ENCODE measurements at places on chromosomes 3 and 15. TPM values are rescaled to one million over a fixed set of nuclear protein-coding genes. Genes with fewer than 3 reads are reported as not detected.
A peak's percentile ranks its signal among the peaks of the same experiment; 100 is the strongest.

DNA sequence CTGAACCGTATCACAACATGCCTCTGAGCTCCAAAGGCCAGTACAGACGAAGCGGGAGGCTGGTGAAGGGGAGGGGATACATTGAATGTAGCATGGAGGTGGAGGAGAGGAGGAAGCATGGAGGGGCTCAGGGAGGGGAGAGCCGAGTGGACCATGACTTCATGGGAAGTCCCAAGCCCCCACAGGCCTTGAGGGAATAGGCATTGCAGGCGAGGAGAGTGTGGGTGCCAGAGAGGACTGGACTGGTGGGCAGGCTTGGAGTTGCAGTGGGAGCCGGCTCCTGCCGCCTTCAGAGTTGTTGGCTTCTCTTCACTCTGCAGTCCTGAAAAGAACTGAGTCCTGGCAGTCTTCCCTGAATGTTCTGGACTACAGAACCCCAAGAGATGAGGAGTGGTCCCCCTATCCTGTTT, 3.3 kb upstream of the RNU6-1 start:
- no peaks in the 10 kb centered on the region for H3K36me3 ChIP-seq
- no peak for DNase-seq
- no peak overlapping the region for H3K27ac ChIP-seq
- peaks cover 17% of the 10 kb centered on the region for H3K4me1 ChIP-seq
- H3K4me3 ChIP-seq: no peak overlapping the region
- no peaks in the 10 kb centered on the region for H3K27me3 ChIP-seq

GRCh38 chr3:53570081-53570480, 75.7 kb downstream of the CACNA1D start:
- H3K27me3 ChIP-seq: peaks cover 68% of the 10 kb centered on the region
- DNase-seq: no peak
- no peak overlapping the region for H3K27ac ChIP-seq
- no peak overlapping the region for H3K4me3 ChIP-seq
- H3K4me1 ChIP-seq: 0 out of 2 replicates have a peak, but pooled peaks cover 9% of the 10 kb centered on the region
- H3K36me3 ChIP-seq: no peaks in the 10 kb centered on the region

The IQCH gene
- 2.1 TPM for total RNA-seq

- H3K27me3 ChIP-seq: no peaks in the 10 kb centered on the region
- H3K4me1 ChIP-seq: no peaks in the 10 kb centered on the region
- no peak overlapping the region for H3K4me3 ChIP-seq
- H3K36me3 ChIP-seq: no peaks in the 10 kb centered on the region
Observed at GRCh38 chr15:87777054-87777561, 479.4 kb downstream of the NTRK3 start.

DNA sequence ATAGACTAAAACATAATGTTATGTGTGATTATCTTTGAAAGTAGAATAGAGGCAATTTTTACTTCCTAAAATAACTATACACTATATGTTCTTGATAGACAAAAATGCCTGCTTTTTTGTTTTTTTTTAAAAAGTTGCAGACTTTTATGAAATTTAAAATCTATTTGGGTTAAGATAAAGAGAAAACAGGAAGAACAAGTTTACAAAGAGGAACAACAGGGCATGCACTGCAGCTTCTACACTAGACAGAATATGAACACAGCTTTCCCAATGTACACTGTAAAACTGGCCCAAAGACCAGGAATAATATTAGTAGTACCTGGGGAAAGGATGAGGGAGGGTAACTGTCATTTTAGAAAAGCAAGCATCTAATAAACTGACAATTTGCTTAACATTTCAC, 53.7 kb downstream of the NR1I2 start:
- no peaks in the 10 kb centered on the region for H3K4me1 ChIP-seq
- H3K27me3 ChIP-seq: no peaks in the 10 kb centered on the region
- H3K4me3 ChIP-seq: no peak overlapping the region
- no peak for DNase-seq
- H3K27ac ChIP-seq: no peak overlapping the region

- DNase-seq: no peak
- H3K27ac ChIP-seq: 0 out of 2 replicates have a peak overlapping the region, but pooled peaks have one; percentile 2
- H3K36me3 ChIP-seq: no peaks in the 10 kb centered on the region
- H3K4me1 ChIP-seq: no peaks in the 10 kb centered on the region
Observed at GRCh38 chr3:128491941-128492670, 895 bp downstream of the GATA2 start.

DNA sequence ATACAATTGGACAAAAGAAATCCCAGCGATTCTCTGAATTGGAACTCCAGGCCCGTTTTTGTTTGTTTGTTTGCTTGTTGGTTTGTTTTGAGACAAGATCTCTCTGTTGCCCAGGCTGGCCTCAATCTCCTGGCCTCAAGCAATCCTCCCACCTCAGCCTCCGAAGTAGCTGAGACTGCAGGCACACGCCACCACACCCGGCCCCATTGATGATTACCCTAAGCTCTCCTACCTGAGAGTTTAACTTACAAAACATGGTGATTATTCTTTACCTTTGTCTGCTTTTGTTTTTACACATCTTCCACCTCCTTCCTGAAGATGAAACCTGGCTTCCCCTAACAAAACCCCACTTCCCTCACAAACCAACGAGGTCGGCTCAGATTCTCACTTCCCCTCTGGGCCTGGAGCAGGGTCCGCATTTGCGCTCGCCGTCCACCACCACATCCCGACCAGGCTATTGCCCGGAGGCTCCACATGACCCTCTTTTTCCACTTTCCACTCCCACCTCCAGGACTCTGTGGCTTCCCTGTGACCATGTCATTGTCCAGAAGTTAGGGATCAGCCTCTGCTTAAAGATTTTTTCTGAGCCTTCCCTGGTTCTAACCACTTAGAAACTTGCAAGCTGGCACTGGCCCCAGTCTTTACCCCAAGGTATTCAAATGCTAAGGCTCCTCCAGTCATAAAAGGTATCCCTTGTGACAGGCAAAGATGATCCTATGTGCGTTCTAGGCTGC, 14.8 kb downstream of the KLHL6 start:
- no peaks in the 10 kb centered on the region for H3K4me1 ChIP-seq
- H3K27ac ChIP-seq: no peak overlapping the region
- H3K27me3 ChIP-seq: no peaks in the 10 kb centered on the region
- no peaks in the 10 kb centered on the region for H3K36me3 ChIP-seq
- DNase-seq: no peak
- no peak overlapping the region for H3K4me3 ChIP-seq

DNA sequence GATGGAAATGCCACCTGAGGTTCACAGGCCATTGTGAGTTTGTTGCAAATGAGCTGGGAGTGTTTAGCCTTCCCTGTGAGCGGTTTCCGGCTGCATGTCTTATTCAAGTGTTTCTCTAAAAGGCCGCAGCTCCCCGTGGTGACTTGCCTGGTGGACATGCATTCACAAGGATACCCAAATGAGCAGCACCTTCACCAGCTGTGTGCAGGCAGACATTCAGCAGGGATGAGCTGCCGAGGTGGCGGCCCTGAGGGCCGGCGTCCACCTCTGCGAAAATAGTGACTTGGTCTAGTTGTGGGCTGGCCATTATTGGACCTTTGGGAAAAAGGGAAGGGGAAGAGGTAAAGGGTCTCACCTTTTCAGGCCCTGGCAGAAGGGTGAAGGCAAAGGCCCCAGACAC, 23.4 kb downstream of the SPSB4 start:
- H3K36me3 ChIP-seq: no peaks in the 10 kb centered on the region
- DNase-seq: no peak
- H3K4me1 ChIP-seq: no peaks in the 10 kb centered on the region
- no peak overlapping the region for H3K27ac ChIP-seq
- H3K4me3 ChIP-seq: no peak overlapping the region

GRCh38 chr3:49104052-49104426, 518 bp downstream of the QARS1 start:
- peaks cover 38% of the 10 kb centered on the region for H3K36me3 ChIP-seq
- DNase-seq: no peak
- peak overlapping the region; percentile 50 for H3K27ac ChIP-seq
- peaks cover 21% of the 10 kb centered on the region for H3K4me1 ChIP-seq
- no peaks in the 10 kb centered on the region for H3K27me3 ChIP-seq

The ALDH1L1 gene
- total RNA-seq: not detected

- H3K36me3 ChIP-seq: peaks cover 11% of the 10 kb centered on the region
- no peak for DNase-seq
- H3K27ac ChIP-seq: no peak overlapping the region
- peaks cover 10% of the 10 kb centered on the region for H3K4me1 ChIP-seq
Observed at GRCh38 chr3:70959506-70960291, 623.8 kb downstream of the FOXP1 start.

DNA sequence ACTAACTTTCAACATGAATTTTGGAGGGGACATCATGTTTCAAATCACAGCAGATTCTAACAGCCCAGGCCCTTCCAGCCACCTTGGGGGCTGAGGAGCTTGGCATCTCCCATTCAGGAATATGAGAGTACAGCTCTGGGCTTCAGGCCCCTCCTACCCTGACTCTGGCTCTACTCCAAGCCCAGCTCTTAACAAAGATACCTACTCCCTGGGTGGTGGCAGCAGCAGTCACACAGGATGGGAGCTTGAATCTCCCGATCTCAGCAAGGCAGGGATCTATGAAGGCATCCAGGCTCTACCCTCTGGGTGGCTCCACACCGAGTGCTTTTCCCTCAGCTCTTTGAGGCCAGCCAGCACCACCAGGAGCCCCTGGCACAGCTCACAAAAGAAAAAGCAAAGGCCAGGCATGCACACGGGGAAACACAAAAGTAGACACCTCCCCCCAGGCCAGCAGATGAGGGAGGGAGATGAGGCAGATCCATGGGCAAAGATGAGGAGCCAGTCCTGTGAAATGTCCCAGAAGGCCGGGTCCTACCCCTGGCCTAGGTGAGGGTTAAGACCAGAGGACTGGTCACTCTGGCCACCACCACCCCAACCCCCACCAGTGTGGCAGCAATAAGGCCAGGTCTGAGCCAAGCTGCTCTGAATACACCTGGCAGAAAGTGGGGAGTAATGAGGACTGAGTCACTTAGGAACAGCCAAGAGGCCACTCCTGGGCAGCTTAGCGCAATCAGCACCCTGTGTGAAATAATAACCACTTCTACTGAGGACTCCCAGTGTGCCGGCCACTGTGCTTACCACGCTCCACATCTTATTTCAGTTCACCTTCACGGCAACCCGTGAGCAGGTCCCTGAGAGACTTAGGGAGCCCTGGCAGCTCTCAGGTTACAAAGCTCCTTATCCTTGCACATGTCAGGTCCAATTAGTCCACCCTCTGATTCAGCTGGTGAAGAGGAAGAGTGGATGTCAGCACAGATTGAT, 24.3 kb downstream of the PLA2G4F start:
- DNase-seq: no peak
- no peak overlapping the region for H3K4me3 ChIP-seq
- H3K27me3 ChIP-seq: no peaks in the 10 kb centered on the region
- H3K4me1 ChIP-seq: peaks cover 17% of the 10 kb centered on the region
- H3K27ac ChIP-seq: no peak overlapping the region
- H3K36me3 ChIP-seq: no peaks in the 10 kb centered on the region
